Stimulated activated CD4-positive, alpha-beta T cell treated with anti-CD3 and anti-CD28 coated beads, Interleukin-15, amount 100 ng/mL, for 24 hours (primary cell): ENCODE measurements at places on chromosomes 6 and 20.

DNA sequence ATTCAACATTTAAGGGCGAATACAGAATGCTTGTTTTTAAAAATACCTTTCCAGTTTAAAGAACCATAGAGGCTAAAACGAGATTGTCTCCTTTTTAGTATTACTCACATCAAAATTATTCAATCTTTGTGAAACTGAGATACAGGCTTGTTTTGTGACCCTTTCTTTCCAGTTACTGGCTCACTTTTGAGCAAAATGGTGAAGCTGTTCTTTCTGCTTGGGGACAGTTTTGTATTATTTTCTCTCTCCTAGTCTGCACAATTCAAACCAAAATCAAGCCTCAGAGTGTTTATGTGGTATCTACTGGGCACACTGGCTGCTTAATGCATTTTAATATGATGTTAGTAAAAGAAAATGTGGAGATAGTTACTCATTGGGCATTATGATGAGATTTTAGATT, 36.5 kb downstream of the HIVEP1 start:
- DNase-seq: no peak

DNA sequence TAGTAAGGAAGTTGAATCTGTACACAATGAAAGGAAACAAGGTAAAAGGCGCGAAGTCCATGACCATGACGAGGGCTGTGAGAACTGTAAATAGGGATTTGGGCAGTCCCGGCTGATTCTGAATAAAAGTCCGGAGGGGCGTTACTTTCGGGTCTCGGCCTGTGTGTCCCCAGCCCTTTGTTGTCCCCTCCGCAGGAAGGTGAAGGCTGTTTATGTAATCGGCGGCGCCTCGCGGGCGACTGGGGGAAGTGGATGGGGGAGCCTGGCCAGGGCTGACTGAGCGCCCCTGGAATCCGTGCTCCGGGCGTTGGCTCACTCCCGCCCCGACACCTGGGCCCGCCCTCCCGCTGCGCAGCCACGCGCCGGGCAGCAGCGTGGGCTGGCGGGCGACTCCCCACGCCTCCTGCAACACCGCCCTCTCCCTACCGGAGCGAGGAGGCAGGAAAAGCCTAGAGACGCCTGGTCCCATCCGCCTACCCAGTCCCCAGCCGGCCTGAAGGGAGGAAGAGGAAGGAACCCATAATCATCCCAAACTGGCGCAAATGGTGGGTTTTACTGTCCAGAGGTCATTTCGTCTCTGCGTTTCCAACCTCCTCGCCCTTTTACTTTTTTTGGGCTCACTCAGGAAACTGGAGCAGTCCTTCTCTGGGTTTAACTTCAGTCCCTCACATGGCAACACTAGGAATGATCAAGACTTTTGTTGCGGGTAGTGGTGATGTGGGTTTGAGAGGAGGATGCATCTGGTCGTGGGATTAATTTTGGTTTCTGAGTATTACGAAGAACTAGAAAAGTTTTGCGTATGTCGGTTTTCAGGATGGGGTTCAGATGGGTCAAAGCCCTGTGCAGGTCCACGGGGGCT, 12.1 kb downstream of the TRIM31 start:
- peak; percentile 32 for DNase-seq

DNA sequence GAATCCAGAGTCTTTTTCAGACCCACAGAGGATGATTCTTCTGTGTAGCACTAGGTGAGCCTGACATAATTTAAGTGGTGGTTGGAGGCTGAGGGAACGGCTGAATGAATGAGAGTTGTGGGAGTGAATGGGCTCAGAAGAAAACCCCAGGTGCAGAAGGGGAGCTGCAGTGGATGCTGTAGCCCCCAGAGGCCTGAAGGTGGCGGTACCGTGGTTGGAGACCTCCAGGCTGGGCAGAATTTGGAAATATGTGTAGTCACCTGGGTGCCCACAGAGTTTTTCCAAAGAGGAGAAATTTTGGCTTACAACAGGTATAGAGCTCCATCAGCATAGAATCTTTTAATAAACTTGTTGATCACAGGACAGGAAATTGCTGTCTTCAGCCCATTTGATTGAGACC, 6.5 kb upstream of the RAET1G start:
- DNase-seq: peak; percentile 40

DNA sequence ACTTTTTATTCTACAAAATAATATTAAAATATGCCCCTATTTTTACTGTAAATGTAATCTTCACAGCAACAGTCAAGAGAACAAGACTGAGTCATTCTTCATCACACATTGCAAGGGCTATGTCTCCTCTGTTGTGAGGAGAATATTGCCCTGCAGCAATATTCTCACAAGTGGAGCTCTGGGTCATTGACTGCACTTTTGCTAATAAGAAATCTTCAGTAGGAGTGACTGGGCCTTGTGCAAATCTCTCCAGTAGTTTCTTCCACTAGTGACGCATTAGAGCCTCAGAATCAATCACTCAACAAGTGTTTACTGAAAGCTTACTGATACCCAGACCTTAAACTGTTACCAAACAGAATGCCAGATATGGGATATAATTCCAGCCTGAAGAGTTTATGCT, 49.1 kb downstream of the LAMA2 start:
- no peak for DNase-seq

DNA sequence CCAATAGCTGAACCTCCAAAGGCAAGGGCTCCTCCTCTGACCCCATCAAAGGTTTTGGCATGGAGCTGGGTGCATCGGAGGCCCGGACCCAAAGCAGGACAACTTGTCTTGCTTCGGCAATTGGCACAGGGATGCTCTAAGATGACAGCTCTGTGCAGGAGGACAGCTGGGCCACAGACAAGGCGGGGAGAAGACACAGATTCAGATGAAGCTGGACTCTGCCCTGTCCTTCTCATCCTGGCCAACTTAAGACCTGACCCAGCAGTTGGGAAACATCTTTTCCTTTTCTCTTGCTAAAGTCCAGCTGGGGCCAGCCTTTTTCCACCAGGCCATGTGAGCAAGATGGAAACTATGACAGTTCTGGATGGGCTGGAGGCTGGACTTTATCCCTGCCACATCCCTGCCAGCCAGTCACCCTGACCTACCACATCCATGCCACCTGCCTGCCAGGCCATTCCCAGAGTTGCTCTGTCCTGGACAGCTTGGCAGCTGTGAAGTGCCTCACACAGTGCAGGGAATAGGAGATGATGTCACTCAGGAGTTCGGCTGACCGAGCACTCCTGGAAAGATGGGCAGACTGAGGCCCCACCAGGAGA, 12.7 kb upstream of the PSMF1 start:
- DNase-seq: no peak

- DNase-seq: no peak
These were observed 8.0 kb upstream of the RAET1E start for GRCh38 chr6:149905911-149906371.
